ENCODE measurements at places on chromosomes 1 and 21.

GRCh38 chr1:147611021-147611426 is 59.3 kb downstream of the ACP6 start:
- no peak for DNase-seq

GRCh38 chr1:3807769-3808168 is 11.5 kb upstream of the LRRC47 start:
- no peak for DNase-seq

GRCh38 chr21:28769683-28770082 is 223.0 kb downstream of the LTN1 start:
- no peak for DNase-seq

GRCh38 chr1:29520571-29521437 is 284.5 kb downstream of the PTPRU start:
- DNase-seq: no peak

DNA sequence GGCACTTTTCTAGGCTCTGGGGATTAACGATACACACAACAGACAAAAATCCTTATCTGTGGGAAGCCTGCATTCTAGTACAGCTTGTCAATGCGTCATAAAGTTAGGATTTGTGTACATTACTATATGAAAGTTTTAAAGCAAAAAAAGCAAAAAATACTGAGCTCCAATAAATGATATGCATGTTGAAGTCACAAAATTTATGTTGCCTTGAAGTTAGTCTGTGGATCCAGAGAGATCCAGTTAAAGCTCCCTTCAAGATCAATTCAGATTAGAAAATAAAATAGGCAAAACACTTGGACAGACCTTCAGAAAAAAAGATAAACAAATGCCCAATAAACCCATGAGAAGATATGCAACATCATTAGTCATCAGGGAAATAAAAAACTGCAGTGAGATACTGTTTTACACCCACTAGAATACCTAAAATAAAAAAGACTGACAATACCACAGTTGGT is 33.1 kb upstream of the KCNQ4 start:
- DNase-seq: no peak

- DNase-seq: no peak
These were observed 58.9 kb downstream of the TGFBR3 start for GRCh38 chr1:91827087-91827458.

GRCh38 chr1:27388337-27389005 is 4.0 kb upstream of the GPR3 start:
- DNase-seq: peak; percentile 69

GRCh38 chr1:196466166-196466565 is 142.1 kb downstream of the KCNT2 start:
- no peak for DNase-seq

DNA sequence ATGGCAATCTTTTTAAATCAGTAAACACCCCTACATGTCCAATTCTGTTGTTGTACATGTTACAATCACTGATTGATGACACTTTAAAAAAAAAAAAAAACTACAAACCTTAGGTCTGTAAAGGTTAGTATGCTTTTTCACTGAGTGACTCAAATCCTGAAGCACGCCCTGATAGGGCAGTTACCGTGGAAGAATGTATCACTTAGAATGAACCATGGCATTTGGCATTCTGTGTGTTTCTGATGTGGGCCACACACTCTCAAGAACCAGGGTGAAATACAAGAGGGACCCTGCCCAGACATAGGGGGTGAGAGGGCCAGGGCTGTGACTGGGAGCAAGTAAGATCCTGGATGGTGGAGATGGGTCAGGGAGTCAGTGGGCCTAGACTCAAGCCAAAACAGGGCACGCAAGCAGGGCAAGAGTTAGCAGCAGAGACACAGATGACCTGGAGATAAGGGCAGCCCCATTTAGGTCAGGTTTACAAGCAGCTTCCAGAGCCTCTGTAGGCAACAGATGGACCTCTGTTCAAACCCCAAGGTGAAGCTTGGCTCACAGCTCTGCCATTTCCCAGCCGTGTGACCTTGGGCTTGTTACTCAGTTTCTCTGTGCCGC is 47.6 kb upstream of the DMRTB1 start:
- no peak for DNase-seq

DNA sequence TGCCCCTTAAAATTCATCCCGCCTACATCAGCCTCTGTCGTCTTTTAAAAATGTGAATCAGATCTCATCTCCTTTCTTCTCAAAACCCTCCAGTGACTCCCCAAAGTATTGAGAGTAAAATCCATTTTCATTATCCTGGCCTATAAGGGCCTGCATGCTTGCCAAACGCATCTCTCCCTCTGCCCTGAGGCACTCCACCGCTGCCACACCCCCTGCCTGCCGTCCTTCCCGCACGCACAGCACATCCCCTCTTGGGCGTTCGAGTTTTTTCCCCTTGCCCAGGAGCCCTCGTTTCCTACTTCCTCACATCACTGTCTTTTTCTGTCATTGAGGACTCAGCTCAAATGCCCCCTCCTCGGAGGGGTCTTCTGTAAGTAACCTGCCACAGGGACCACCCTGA is 53.3 kb upstream of the MTR start:
- no peak for DNase-seq

- DNase-seq: no peak
These were observed 120.9 kb upstream of the KIAA1614 start for GRCh38 chr1:180791806-180792205.

DNA sequence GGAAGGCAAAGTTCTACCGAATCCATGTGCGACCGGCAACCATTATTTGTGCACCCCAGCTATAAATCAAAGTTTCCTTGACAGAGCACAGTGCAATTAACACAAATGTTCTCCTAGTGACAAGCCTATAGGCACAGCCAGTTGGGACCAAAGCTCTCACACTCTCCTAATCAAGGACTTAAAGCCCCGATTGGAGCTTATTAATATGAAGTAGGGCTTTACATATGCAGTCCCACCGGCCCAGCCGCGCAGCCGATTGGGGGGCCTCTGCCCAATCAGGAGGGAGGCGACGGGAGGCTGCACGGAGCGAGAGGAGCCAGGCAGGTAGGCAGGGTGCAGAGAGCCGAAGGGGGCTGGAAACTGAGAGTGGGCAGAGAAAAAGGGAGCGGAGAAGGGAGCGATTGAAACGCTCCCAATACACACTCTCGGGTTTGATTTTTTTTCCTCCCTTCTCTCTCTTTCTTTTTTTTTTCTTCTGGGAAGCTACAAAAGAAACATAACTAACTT is at the start of gene ESRRG:
Gene ESRRG, minus strand, starts transcription at position 156 of the 507 bp plus-strand sequence. Its CDS starts 130 bp downstream, at position 26.
- DNase-seq: no peak

DNA sequence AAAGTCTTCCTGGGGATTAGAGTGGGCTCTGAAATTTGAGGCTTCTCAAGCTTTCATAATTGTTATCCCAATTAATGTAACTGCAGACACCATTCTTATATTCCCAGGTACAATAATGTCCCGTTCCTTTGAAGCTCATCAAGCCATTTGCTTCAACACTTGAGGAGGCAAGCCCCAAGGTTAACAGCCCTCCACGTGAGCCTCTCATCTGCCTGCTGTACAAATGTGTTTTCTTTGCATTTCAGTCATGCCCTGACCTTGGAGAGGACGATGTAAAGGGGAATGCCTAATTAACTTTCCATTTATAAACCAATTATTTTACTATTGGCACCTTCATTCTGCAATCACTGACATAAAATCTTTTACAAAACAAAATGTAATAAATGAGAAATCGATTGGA is 106.3 kb downstream of the SETD4 start:
- DNase-seq: no peak

- DNase-seq: no peak
These were observed 53.6 kb downstream of the MAB21L3 start for GRCh38 chr1:116164604-116165368.

DNA sequence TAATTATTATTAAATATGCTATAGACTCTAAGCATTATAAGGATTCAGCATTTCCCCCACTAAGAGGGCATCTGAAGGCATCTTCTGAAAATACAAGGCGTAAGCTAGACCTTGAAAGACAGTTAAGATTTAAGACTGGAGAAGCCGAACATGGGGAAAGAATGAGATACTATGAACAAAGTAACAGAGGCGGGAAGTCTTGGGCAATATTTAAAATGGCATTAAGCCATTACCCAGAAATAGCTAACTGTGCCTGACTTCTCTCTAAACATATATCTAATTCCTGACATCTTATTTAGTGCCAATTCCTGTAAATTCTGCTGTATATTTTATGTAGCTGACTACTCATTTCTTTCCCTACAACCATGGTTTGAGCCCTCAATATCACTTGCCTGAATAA is 20.9 kb downstream of the DPH5 start:
- DNase-seq: no peak

DNA sequence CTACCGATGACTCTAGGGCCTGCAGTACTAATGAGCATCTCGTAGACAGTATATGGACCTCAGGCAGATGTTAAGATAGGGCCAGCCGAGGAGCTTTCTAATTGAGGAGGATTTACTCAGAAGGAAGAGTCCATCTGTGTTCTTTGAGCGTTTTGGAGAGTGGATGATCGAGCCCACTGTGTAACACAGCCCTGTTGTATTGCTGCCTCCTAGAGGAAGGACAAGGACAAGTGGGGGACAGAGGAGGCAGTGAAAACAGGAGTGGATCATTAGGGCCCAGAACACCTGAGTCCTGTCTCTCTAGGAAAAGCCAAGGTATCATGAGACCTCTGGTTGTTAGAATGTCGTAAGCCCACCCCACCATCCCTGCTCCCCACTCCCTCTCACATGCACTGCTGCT is 62.9 kb downstream of the TBX19 start:
- no peak for DNase-seq

DNA sequence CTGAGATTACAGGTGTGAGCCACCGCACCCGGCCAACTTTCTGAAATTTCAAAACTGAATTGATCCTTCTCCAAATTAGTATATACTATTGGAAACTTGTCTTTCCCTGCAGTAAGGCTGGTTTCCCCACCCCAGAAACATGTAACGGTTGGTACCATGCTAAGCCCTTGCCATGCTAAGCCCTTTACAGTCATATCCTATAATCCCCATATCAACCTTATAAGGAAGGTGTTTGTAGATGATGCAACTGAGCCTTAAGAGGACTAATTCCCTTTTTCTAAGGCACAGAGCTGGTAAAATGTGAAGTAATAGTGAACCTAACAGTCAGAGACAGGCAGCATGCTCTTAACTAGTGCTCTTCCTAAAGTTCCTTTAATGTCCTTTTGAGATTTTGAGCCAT is 413.7 kb downstream of the DISC1 start:
- no peak for DNase-seq

DNA sequence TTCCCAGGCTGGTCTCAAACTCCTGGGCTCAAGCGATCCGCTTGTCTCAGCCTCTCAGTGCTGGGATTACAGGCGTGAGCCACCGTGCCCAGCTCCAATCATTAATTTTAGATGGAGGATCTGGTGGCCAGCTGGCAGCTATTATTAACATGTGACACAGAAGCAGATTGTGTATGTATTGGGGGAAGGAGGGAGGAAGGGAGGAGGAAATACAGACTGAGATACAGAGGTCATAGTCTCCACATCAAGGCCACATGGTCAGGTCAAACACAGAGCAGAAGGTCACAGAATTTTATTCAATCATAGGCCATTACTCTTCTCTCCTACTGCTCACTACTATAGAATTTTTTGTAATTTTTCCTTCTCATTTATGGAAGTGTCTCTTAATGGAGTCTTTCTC is 57.9 kb upstream of the ADORA3 start:
- DNase-seq: no peak

DNA sequence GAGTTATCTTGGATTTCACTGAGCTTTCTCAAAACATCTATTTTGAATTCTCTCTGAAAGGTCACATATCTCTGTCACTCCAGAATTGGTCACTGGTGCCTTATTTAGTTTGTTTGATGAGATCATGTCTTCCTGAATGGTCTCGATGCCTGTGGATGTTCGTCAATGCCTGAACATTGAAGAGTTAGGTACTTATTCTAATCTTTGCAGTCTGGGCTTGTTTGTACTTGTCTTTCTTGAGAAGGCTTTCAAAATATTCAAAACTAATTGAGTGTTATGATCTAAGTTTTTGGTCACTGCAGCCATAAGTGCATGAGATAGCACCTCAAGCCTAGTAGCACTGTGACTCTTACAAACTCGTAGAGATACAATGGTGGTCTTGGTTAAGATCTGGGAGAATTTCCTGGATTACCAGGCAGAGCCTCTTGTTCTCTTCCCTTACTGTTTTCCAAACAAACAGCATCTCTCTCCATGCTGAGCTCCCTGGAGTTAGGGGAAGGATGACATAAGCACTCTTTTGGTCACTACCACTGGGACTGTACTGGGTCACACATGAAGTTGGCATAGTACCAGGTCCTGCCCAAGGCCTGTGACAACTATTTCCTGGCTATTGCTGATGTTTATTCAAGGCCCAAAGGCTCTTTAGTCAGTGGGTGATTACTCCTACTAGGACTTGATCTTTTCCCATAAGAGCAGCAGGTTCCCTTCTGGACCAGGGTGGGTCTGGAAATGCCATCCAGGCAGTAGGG is 25.6 kb downstream of the SLC22A15 start:
- no peak for DNase-seq

DNA sequence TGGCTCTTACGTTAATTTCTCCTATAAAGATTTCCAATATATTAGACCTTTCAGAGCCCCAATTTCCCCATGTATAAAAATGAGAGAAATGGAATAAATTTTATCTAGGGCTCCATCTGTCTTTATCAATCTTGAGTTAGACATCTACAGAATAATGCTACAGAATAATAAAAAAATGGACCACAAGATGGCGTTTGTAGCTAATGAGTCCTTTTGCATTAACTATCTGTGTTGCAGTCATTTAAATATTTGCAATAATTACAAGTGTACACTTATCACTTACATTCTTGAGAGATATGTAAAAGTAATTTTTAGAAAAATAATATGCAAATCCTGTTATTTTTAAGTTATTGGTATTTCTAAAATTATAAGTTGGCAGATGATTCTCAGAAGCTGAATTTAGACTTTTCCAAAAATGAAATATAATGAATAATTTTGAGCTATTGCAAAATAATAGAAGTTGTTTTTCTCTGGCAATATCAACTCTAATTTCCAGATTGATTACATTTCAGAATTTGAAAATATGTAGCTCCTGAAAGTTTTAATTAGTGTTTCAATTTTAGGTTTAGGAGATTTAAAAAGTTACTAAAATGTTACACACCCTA is 87.7 kb downstream of the SNX7 start:
- no peak for DNase-seq

- no peak for DNase-seq
These were observed 38.2 kb downstream of the SMYD2 start for GRCh38 chr1:214318956-214319736.

GRCh38 chr1:27149084-27149761 is 5.7 kb downstream of the SLC9A1 start:
- no peak for DNase-seq

- no peak for DNase-seq
These were observed 83.0 kb upstream of the GNG12 start for GRCh38 chr1:67916140-67916886.

GRCh38 chr1:60152891-60153290 is 79.3 kb upstream of the C1orf87 start:
- DNase-seq: no peak

- DNase-seq: no peak
These were observed 2.2 kb downstream of the AVPR1B start for GRCh38 chr1:206114692-206115640.

DNA sequence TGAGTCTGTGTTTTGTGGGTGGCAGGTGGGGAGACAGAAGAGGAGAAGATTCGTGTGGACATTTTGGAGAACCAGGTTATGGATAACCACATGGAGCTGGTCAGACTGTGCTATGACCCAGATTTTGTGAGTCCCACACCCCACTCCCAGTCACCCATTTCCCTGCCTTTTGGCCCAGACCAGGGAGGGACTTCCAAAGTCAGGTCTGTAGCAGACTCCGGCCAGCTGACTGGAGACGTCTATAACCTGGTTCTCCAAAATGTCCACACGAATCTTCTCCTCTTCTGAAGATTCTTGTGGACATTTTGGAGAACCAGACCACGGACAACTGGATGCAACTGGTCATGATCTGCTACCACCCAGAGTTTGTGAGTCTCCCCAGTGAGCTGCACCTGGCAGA is 1.6 kb downstream of the GSTM5 start:
- DNase-seq: no peak
